ENCODE measurements at places on chromosomes 6 and 20.

GRCh38 chr6:47362857-47363461 is 53.3 kb upstream of the TNFRSF21 start:
- DNase-seq = no peak

- DNase-seq = no peak
Measured at GRCh38 chr6:79441192-79441591, 96.0 kb downstream of the LCA5 start.

GRCh38 chr20:8509809-8510208 is 377.7 kb downstream of the PLCB1 start:
- DNase-seq = no peak

DNA sequence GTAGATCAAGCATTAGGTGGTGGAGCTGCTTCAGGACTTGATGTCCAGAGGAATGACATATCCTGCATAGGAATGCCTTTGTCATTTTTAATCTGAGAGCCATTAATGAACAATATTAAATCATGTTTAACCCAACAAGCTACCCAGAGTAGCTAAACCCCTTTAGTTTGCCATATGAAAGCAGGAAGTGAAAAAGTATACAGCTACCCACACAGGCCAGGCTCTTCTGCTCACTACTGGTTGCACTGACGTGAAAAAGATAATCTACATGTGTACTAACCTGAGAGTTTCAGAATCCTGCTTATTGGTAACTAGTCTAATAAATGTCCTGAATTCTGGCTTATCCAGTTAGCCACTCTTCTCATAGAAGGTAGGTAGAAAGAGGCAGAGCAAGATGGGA is 19.9 kb downstream of the GLYATL3 start:
- no peak for DNase-seq

DNA sequence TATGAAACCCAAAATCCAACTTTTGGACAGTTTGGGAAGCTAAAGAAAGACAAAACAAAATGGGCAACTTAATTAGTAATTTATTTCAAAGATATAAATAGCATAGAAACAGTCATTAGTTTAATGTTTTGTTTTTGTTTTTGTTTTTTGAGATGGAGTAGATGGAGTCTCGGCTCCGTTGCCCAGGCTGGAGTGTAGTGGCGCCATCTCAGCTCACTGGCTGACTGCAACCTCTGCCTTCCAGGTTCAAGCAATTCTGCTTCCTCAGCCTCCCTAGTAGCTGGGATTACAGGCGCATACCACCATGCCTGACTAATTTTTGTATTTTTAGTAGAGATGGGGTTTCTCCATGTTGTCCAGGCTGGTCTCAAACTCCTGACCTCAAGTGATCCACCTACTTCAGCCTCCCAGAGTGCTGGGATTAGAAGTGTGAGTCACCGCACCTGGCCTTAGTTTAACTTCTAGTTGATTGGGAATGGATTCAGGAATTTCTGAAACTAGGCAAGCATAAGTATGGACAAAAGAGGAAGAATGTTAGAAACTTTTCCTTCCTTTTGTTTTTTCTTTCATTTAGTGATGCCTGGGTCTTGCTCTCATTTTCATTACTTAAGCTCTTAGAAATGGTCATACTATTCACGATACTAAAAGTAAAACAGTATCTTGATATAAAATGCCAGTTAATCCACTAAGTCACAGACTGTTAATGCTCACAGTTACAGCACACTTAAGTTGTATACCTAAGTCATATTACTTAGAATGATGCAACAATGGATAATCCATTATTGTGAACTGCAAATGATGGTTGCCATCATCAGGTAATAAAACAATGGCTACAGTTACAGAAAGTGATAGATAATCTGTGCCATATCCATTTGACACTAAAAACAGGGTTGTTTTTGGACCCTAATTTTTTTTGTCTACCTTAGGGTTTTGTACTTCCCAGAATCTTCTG is 8.2 kb downstream of the SENP6 start:
- DNase-seq = no peak

- DNase-seq = no peak
Measured at GRCh38 chr20:13012886-13013285, 4.1 kb downstream of the SPTLC3 start.

- peak; percentile 83 for DNase-seq
Measured at GRCh38 chr20:63416631-63417030, 55.5 kb upstream of the CHRNA4 start.

GRCh38 chr6:88866856-88867255 is 96.6 kb downstream of the RNGTT start:
- DNase-seq = no peak

DNA sequence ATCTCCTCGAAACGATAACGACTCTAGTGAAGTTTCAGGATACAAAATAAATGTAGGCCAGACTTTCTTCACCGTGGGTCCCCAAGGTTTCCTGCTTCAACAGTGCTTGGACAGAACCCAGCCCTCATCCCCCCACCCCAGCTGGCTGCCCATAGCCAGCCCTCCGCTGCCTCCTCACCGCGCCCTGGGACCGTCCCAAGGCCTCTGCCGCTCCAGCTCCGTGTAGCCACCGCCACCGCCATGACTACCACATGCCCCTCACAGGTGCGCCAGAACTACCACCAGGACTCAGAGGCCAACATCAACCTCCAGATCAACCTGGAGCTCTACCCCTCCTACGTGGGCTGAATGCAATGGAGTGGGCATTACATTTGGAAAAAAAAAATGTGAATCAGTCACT is 42.2 kb upstream of the KIAA1586 start:
- DNase-seq = no peak

GRCh38 chr20:47810116-47810677 is 24.9 kb upstream of the SULF2 start:
- no peak for DNase-seq

GRCh38 chr20:57038608-57039440 is 227.6 kb downstream of the BMP7 start:
- no peak for DNase-seq

DNA sequence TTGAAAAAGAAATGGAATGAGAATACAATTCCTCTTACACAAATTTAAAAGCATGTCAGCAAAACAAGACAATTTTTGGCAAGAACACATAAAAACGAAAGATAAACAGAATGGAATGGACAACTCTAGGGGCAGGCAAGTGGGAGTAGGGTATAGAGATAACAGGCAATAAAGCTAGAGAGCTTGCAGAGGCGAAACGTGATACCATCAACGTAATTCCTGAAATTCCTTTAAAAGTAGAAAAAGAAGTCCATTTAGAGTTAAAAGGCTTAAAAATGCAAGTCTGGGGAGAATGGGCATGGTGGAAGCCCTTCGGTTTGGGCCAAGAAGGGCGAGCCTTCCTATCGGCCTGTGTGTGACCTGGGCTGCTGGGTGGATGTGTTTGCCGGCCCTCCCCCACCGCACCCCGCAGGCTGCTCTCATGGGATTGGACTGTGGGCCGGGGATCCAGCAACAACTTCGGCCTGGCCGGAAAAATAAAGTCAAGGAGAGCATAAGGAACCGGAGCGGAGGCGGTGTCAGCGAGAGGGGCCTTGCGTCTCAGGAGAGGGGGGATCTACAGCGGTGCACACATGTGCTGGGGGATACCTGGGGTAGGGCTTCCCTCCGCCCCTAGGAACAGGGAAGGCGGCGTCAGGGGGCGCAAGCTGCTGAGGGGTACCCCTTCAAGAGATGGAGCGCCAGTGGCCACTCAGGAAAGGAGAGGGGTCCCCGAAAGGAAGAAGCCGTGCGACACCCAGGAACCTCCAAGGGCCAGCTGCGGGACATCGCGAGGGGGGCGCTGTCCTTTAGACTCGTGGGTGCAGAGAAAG is 4.1 kb downstream of the TMEM239 start:
- no peak for DNase-seq

DNA sequence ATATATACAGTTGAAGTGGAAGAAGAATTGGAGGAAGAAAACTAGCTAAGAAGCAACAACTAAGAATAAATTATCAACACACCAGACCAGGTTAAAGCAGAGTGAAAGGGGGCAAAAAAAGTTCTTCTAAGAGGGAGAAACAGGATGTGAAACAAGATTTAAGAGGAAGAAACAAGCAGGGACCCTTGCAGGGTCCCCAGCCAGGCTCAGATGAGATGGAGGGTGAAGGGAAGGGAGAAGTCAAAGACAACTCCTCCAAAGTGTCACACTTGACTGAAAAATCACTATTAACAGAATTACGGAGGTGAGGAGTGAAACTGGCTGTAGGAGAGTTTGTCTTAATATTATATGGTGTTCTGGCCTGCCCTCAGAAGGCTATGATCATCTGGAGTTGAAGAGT is 65.4 kb downstream of the MTFR2 start:
- no peak for DNase-seq

DNA sequence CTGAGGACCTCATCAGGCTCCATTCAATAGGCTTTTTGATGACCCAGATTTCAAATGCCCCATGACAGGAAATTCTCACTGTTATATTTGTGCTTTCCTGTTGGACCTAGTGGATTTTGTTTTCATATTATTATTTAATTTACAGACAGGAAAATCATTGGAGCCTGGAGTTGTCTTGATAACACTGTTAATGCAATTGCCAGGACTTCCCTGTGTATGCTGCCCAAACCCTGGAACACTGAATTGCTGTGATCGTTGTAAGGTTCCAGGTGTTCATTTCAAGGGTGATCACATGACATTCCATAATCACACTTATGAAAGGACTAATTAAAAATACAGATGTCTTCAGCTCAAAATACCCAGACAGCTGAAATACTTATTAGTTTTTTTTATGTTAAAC is 783.2 kb downstream of the DHX35 start:
- DNase-seq = no peak

DNA sequence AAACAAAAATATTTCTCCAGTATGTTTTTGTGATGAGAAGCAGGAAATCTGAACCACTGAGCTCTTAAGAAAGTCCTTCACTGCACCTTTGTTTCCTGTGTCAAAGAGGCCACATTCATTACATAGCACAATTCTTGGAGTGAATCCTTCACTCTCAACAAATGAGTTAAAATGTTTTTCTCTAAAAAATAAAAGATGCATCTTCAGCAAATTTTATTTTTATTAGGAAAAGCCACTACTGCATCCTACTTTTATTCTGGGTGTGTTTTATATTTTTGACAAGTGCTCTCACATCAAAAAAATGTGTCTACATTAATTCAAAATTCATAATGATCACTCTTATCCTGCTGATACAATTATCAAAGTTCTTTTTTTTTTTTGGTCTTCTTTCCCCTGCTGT is 76.3 kb downstream of the PLCB4 start:
- no peak for DNase-seq

- no peak for DNase-seq
Measured at GRCh38 chr6:161658211-161658610, 384.4 kb upstream of the AGPAT4 start.

- peak; percentile 34 for DNase-seq
Measured at GRCh38 chr6:84137989-84138575, 89.4 kb downstream of the CEP162 start.

DNA sequence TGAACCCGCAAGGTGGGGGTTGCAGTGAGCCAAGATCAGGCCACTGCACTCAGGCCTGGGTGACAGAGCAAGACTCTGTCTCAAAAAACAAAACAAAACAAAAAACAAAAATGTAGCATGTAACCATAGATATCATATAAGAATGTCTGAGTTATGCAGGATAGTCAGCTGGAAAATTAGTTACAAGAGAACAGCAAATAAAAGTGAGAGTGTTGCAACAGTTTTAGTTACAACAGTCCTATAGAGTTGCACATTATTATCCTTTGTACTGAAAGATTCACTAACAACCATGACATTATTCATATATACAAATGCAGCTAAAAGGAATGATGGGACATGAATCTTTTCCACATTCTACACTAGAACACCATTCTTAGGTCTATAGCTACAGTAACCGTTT is 16.4 kb downstream of the RNF24 start:
- DNase-seq = no peak

DNA sequence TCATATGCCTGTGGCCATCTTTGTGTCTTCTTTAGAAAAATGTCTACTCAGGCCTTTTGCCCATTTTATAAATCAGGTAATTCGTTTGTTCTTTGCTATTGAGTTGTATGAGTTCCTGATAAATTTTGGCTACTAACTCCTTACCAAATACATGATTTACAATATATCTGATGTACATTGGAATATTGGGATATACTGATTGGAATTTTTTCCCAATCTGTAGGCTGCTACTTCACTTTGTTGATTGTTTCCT is 39.2 kb downstream of the BACH2 start:
- no peak for DNase-seq

DNA sequence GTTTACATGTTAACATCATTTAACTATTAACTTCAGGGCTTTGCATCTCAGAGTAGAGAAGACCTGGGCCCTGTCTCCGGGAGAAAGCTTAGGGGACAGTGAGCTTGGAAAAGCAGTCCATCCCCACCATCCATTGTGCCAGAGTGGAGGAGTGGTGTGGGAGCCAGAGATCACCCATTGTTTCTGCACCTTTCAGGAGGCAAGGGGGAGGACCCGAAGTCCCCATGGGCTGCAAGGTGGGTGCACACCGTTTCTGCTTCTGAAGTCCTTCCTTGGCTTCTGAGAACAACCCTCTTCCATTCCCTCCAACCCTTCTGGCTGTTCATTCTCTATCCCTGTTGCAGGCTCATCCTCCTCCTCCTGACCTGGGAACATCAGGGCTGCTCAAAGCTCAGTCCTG is 4.0 kb upstream of the PPP1R3G start:
- DNase-seq = no peak

DNA sequence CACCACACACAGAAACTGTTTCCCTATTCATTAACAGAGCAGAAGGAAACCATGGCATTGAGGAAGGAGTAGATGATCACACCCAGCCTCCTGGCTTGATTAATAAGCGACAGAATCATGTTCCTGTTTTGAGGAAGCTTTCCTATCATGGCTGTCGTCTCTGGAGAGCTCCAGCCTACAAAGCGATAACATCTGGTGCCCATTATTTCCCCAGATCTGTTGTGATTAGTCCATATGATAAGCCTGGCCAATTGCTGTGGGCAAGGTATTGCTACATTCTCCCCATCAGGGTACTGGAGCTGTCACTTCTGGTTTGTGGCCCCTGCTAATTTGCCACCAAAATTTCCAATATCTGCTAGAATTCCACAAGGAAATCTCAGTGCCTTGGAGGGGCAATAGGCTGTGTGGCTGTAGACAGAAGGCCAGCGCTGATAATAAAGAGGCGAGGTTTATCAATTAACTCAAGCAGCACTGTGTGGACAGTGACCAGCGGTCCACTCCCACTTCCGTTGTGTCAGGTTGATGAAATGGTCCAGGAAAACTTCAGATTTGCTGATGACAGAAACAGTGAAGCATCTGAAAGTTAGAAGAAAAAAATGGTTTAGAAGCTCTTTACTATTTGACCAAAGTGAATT is 66.4 kb downstream of the OLIG3 start:
- no peak for DNase-seq

All from G401 (cell line).